Aorta (tissue), 5 donors: ENCODE measurements at places on chromosomes 2 and 18. TPM values are rescaled to one million over a fixed set of nuclear protein-coding genes. Genes with fewer than 3 reads are reported as not detected.

SOWAHC gene
- total RNA-seq = 12.0 TPM

CYP1B1 gene
- total RNA-seq = 115 TPM

DNA sequence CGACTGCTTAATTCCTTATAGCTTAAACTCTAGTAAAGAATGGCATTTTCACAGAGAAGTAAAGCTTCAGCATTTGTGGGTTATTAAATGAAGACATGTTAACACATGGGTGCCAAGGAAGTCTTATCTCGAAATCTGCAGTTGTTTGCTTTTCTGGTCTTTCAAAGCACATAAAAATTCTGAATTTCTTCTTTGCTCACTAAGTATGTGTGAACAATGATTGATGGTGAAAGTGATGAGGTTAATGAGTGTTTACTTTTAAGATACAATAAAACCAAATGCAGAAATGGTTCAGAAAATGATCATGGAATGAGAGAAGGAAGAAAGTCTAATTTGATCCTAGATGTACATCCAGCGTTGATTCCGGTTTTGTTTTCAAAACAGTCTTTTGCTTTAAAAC is 234.6 kb upstream of the RAB12 start:
- DNase-seq = no peak

DNA sequence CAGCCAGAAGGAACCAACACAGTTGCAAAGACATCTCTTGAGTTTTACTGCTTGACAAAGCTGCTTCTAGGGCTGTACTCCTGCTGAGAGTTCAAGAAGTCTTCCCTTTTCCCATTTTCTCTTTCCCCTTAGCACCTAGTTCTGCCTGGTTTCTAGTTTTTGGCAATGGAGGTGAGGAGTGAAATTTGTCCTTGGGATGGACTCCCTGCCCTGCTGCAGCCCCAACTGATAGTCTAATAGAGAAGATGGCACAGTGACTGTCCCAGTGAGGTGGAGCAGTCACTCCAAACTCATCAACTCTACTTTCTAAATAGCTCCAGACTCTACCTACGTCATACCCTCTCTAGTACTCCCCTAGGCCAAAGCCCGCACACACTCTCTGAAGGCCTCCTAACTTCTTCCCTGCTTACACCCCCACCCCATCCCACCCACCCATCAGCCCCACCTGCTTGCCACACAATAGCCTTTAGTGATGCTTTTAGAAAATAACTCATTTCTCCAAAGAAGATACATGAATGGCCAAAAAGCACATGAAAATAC is 164.4 kb downstream of the DDX1 start:
- DNase-seq = no peak

PRKRA gene
- 55.6 TPM for total RNA-seq

DNA sequence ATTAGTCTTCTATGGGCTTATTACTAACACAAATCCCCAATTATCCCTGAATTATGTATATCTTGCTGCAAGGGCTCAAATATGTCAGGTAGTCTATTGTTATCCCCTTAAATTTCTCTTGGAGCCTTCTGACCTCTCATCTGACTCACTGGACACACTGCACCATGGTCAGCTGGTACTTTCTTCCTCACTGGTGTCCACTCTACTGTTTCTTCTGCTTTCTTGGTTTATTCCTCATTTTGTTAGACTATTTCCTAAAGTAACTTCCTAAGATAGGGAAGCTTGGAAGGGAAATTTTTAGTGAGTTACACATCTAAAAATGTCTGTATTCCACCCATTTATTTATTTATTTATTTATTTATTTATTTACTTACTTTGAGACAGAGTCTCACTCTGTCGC is 26.5 kb downstream of the WDR35 start:
- no peak for DNase-seq

RBM45 gene
- total RNA-seq = 12.9 TPM

DNA sequence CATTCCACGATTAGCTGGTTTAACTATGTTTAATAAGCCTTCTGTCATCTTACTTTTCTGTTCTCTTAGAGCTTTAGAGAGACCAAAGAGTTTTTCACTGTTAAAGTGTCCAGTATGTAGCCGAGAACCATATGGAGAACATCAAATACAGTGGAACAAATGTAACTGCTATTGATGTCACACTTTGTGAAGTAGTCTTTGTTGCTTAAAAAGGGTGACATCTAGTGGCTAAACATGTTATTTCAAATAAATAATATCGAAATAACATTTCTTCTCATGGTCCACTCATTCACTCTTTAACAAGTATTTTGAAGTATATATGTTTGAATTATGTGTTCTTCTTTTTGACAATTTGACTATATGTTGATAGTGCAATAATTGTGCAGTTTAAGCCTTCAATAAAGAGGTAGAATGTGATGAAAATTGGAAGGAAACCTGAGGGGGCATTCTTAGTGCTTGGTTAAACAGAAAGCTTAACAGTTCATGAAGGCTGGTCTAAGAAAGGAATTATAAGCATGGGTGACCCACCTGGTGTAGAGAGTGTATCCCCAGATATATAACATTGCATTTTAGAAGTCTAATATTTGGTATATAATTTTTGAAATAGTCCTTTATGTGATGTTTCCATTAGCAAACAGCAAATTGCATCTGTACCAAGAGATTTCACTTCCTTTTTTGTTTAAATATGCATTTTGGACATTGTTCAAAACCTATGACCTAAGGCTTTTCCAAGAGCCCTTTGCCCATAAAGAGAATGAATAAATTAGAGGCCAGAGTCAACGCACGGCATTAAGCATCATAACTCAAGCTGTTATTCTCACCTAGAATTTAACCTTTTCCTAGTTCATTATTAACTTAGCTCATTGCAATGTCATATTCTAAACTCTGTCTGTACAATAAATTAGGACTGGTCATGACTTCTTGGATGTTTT is 112.1 kb downstream of the KYNU start:
- no peak for DNase-seq

SP140L gene
- total RNA-seq = 13.9 TPM

RAB6D gene
- total RNA-seq = not detected

APLF gene
- 7.9 TPM for total RNA-seq

- DNase-seq = no peak
Observed at GRCh38 chr2:148590612-148591011, 53.9 kb upstream of the EPC2 start.

DNA sequence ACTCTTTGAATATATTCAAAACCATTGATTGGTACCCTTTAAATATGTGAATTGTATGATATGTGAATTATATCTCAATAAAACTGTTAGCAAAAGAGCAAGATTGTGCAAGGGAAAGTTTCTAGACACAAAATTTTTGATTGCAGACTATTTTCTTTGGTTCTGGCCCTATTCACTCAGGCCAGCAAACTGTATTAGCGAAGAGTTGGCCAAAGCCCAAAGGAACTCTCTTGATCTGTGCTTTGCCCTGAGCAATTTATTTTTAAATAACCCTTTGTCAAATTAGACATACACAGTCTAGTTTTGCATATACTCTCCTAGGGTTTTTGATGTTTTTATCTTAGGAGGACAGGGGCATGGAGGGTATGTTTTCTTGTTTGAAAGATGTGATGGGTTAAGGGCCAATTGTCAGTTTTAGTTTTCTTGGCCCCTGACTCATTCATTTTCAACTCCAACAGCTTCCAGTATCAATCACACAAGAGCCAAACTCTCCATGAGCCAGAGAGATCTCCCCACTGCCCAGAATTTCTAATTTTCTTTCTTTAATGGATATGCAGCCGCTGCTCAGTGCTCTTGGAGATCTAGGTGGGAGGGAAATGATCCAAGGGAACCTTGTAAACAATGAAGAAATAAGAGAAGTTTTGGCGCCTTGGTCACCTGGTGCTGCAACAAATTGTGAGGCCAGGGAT is 231.5 kb downstream of the SRBD1 start:
- no peak for DNase-seq

DNA sequence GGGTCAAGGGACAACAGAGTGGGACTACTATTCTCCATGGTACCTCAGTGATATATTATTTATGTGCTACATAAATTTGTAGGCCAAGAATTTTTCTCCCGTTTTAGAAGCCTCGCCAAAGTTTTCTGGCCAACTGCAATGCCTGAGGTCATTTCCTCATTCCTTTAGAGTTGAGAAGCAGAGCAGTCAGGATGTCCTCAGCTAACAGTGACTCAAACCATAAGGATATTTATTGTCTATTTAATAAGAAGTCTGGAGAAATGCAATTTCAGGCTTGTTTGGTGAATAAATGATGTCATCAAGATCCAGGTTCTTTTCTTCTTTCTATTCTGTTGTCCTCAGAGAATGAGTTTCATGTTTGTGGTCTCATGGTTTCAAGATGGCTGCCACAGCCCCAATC is 91.0 kb downstream of the ADCYAP1 start:
- DNase-seq = no peak

TBC1D8 gene
- total RNA-seq = 24.9 TPM

DNA sequence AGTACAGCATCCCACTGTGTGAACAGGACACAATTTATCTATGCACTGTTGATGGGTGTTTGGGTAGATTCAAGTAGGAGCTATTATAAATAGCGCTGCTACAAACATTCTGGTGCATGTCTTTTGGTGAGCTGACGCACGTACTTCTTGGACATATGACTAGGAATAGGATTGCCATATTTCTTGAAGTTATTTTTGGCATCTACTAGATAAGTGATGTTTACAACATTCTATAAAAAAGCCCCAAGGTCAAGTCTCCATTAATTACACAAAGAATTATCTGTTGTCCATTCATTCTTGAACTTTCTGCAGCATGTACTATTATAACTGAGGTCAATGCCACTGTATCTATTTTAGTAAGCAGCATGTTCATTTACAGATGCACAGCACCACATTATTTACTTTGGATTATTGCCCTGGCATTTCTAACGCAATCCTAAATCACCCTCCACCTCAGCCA is 225.5 kb upstream of the TMEM200C start:
- DNase-seq = no peak

GRCh38 chr2:105327690-105328089 is 1.8 kb downstream of the TGFBRAP1 start:
- DNase-seq = no peak

TTR gene
- not detected for total RNA-seq

GRCh38 chr18:34991152-34991551 is 50.1 kb upstream of the MAPRE2 start:
- no peak for DNase-seq
